ENCODE measurements at places on chromosomes 12 and 14.

- DNase-seq, result no peak
Measured at GRCh38 chr12:56541631-56542030, 20.0 kb downstream of the RBMS2 start.

GRCh38 chr14:73743431-73743931 is 29.3 kb upstream of the PNMA1 start:
- peak; percentile 54 for DNase-seq

DNA sequence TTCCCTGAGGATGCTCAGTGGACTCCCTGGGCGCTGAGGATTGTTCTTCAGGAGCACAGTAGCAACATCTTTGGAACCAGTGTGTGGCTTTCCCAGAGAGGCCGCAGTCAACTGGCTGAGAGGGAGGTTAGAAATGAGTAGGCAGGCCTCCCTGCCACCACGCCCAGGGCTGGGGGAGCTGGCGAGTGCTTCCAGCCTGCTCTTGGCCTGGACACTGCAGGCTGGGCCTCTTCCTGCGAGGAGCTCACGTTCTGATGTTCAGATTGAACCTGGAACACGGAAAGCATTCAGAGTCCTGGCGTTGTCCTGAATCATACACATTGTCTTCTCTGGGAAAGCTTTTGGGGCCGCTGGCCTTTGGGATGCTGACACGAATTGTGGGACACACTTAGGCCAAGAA is 15.6 kb downstream of the TSPAN9 start:
- DNase-seq, result no peak

GRCh38 chr12:53530920-53531319 is 23.6 kb upstream of the NPFF start:
- DNase-seq, result no peak

DNA sequence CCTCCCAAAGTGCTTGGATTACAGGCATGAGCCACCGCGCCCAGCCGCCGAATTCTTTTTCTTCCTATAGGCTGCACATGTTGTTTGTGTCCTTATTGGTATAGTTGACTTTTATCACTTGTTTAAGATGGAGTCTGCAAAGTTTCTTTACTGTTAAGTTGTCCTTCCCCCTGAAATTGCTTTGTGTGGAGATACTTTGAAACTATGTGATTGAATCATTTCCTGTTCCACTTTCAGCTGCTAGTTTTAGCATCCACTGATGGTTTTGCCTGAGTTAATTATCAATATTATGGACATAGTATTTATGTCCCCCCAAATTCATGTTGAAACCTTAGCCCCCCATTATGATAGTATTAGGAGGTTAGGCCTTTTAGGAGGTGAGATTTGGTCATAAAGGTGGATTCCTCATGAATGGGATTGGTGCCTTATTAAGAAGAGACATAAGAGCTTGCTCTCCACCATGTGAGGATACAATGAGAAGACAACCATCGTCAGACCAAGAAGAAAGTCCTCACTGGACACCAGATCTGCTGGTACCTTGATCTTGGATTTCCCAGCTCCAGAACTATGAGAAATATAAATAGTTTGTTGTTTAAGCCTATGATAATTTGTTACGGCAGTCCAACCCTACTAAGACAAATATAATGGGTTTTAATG is 34.9 kb downstream of the PPHLN1 start:
- no peak for DNase-seq

- no peak for DNase-seq
Measured at GRCh38 chr14:64659366-64659765, 44.9 kb upstream of the PLEKHG3 start.

DNA sequence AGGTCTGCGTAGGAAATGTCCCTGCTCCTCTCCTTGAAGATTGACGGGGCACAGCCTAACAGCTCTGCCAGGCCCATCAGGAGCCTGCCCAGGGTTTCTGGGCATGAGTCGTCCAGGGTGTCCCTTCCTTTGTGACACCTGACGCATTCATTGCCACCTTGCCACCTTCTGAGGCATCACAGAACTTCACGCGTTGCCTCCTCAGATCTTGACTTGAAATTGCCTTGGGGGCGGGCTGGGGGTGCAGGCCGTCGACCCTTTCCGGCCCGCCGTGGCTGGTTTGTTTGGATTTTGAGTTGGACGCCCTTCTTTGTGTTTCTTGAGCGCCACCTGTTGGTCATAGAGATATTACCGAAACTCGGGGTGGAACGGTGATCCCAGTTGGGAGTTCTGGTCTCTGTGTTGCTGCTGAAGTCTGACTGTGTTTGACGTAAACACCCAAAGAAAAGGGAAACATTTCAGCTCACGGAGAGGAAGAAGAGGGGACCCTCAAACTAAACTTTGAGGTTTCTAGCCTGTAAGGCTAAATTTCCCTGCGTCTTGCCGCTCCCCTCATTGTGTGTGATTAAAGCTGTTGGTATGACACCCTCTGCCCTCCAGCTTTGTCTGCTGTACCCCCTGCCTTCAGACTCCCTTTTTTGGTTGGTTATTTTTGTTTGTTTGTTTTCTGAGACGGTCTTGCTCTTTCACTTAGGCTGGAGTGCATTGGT is 44.6 kb downstream of the MLXIP start:
- DNase-seq, result peak; percentile 75

DNA sequence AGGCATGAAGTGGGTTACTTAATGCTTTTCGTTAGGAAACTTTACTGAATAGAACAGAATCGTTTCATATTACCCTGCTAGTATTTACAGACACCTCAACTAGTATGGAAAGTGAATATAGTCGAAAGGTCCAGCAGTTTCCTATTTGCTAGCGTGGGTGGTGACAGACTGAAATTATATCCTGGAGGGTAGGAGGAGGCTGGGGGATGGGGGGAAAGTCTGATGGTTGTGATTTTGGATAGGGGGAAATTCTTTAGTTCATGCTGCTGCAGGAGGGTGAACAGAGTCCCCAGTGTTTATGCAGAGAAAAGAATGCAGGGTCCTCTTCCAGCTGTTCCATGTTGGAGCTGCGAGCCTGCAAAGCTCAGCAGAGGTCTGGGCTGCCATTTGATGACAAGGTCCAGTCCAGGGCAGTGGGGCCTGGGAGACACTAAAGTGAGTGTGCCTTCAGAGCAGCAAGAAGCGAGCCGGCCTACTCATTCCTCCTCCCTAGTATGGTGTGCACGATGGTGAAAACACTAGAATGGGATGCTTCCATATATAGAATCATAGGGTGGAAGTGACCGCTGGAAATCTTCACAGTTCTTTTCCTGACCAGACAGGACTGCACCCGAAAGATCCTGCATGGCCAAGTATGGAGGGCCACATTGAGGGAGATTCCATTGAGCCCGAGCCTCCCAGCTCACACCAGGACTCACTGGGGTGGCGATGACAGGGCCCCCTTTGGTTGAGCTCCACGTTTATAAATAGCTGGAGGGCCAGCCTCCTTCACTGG is 2.1 kb downstream of the SAMD4A start:
- DNase-seq, result no peak

DNA sequence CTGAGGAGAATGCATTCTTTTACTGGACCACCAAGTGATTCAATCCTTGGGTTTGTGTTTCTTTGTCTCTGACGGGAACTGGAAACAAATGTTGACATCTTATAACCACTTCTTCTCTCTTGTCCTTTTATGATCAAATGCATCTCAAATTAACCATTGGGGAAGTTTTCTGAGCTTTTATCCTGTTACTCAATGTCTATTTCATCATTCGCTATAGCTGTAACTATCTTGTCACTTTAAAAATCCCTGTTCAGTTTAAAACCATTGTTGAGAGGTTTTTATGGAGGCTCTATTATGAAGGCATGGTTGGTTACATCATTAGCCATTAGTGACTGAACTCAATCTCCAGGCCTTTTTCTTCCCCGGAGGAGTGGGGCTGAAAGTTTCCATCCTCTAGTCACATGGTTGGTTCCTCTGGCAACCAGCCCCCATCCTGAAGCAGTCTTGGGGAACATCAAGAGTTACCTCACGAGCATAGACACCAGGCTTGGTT is 2.7 kb upstream of the CLEC6A start:
- DNase-seq, result no peak

GRCh38 chr14:92510972-92511371 is 2.6 kb upstream of the RIN3 start:
- DNase-seq, result no peak

DNA sequence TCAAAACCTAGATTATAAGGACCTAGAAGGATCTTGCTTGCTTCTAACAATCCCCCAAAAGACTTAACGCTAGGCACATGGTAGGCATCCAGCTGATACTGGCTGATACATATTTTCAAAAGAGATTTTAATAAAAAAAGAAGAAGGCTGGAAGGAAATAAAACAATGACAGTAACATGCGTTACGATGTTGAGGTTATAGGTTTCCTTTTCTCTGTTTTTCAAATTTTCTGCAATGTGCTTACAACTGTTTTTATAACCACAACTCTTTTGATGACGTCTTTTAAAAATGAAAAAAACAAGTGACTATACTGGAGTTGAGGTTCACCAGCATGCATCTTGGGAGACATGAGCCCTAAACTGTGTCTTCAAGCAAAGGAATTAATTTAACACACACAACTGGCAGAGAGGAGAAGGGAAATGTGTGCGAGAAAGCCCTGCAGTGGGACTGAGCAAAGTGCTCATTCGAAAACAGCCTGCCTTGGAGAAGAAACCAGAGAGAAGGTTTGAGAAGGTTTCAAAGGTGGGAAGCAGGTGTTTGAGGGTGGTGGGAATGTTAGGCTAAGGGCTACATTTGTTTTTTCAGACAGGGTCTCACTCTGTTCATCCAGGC is 80.4 kb downstream of the DUSP16 start:
- DNase-seq, result peak; percentile 73

- DNase-seq, result no peak
Measured at GRCh38 chr14:72917094-72917802, 9.0 kb upstream of the DCAF4 start.

DNA sequence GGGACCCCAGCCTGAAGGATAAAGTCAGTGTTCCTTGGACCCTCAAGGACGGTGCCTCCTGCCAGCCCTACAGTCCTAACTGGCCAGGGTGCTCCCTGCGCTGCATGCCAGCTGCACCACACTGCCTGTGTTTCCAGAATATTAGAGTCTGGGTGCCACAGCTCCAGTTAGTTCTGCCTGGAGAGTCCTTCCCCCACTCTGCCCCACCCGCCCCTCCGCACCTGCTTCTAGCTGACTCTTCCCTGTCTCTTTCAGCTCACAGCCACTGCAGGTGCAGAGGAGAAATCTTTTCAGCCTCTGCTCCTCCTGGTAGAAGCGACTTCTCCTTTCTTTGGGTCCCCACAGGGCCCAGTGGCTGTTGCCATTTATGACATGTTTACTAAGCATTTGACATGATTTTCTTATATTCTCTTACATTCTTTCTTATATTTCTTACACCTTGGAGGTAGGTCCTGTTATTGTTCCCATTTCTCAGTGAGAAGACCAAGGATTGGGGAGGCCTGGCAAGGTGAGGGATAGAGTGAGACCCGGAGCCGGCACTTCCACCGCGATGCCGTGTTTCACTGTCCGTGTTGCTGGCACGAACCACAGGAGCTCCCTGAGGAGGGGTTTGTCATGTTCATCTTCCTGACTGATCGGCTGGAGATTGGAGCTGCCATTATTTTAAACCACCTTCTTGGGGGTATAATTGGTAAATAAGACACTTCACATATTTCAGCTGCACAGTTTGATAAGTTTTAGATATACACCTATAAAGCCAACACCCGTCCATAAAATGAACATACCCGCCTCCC is 29.4 kb downstream of the SYNE3 start:
- no peak for DNase-seq

GRCh38 chr12:105482951-105483350 is 152.5 kb downstream of the C12orf75 start:
- DNase-seq, result no peak

DNA sequence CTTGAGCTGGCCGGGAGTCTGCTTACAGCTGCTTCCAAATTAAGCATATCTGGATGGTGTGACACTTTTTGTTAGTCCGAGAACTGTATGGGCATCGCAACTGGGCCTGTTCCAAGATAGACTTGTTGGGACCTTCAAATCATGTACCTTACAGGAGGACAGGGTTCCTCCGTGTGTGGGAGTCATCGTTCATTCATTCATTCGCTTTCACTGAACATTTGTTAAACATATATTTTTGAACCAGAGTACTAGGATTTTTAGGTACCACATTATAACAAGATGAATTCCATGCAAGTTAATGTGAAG is 387 bp upstream of the IPO8 start:
- no peak for DNase-seq

DNA sequence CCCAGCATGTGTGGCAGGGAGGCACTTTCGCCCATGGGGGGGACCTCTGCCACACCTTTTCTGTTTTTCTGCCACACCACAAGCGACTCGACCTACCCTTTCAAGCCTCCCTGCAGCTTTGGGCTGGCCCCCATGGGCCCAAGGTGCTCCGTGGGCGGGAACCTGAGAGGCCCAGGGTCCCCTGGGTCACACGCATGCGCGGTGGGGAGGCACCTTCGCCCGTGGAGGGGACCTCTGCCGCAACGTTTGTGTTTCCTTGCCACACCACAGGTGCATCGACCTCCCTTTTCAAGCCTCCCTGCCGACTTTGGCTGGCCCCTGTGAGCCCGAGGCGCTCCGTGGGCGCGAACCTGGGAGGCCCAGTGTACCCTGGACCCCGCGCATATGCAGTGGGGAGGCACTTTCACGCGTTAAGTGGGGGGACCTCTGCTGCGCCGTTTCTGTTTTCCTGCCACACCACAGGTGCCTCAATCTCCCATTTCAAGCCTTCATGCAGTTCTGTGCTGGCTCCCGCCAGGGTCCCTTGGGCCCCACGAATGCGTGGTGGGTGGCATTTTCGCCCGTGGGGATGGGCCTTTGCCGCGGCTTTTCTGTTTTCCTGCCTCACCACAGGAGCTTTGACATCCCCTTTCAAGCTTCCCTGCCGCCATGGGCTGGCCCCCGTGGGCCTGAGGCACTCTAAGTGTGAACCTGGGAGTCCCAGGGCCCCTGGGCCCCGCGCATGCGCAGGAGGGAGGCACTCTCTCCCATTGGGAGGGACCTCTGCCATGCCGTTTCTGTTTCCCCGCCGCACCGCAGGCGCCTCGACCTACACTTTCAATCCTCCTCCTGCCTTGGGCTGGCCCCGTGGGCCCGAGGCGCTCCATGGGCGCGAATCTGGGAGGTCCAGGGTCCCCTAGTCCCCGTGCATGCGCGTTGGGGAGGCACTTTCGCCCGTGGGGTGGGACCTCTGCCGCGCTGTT is 332.2 kb downstream of the ALG10 start:
- DNase-seq, result no peak

- DNase-seq, result no peak
Measured at GRCh38 chr12:102051431-102051965, 10.3 kb downstream of the WASHC3 start.
